Occipital lobe (tissue), 3 donors: ENCODE measurements at places on chromosomes 6 and 20. TPM values are rescaled to one million over a fixed set of nuclear protein-coding genes. Genes with fewer than 3 reads are reported as not detected.

GRCh38 chr20:34891166-34892062, 15.0 kb downstream of the ACSS2 start:
- DNase-seq = no peak

GRCh38 chr6:1257778-1258177, 54.1 kb upstream of the FOXQ1 start:
- DNase-seq = no peak

- DNase-seq = no peak
These were observed 783.0 kb downstream of the TENT5A start for GRCh38 chr6:80969439-80969838.

GRCh38 chr6:133241086-133241900, at the start of gene EYA4:
Gene EYA4, plus strand, starts transcription at chr6:133241357. Its CDS starts 33,424 bp downstream, at chr6:133274781.
- no peak for DNase-seq

GRCh38 chr6:33807606-33808005, 3.8 kb upstream of the MLN start:
- DNase-seq = no peak

GRCh38 chr6:87431263-87431662, 23.5 kb downstream of the CFAP206 start:
- no peak for DNase-seq

DNA sequence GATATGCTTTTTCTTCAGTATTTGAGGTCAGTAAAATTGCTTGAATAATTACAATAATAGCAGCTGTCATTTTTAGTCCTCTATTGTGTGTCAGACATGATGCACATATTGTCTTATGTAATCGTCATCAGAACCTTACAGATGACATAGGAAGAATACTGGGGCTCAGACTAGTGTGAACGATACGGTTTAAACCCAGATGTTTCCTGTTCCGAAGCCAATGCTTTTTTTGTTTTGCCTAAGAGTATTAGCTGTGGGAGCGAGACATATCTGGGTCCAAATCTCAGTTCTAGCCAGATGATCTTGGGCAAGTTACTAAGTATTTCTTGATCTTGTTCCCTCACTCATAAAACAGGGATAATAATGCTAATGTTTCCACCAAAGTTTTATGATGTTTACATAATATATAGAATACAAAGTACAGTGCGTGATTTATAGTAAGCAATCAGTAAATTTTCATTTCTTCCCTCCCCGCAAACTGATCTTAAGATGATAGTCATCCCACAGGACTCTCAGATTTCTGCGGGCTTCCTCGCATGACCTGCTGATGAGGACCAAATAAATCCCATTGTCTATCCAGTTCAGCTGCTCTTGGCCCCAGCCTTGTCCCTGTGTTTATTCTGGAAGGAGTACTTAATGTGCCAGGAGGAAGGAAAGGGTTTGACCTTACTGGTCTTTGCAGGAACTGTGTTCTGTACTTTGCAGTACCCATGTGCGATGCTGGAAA, 98.2 kb downstream of the CAP2 start:
- DNase-seq = no peak

BEND6 gene
- 27.1 TPM for total RNA-seq

GRCh38 chr20:36116807-36117441, 37.6 kb upstream of the EPB41L1 start:
- DNase-seq = no peak

- no peak for DNase-seq
These were observed 41.1 kb upstream of the CST5 start for GRCh38 chr20:23920408-23921325.

DNA sequence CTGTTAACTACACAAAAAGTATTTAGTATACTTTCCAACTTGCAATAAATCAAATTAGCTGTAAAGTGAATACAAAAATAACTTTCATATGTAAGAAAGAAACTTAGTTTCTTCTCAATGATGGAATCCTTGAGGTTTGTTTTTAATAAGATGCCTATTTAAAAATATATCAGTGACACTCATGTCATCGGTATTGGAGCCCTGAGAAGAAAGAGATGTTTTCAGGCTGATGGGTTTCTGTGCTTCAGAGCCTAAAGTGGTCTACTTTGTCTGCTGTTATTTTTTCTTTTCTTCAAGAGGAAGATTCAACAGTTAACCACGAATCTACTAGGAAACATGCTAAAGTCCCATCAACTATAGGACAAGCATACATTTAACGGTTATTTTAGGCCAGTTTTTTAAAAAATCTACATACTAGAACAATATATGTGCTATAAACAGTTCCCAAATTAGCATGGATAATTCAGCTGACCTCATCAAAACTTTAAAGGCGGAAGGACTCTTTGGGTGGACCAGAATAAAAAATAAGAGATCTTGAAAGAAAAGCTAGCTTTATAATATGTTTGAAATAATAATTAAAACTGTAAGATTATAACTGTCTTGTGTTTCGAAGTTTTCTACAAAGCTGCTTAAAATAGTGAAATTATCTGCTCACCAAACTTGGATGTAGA, 147.0 kb upstream of the SAMD5 start:
- no peak for DNase-seq

DNA sequence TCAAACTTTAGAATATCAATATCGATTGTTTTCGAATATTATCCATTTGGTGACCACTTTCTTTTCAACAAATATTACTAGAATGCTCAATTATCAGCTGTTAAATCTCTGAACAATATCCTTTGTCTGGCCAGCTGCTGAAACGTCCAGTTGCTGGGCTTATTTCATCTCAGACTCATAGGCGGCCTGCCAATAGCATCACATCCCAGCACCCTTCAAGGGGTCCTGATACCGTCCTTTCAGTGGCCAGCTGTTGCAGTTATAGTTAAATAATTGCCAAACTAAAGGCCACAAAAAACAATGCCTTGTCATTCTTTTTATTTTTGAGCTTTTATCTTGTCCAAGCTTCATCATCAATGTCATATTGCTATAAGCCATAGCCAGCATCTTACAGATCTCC, 1006.8 kb upstream of the MANEA start:
- peak; percentile 1 for DNase-seq

DNA sequence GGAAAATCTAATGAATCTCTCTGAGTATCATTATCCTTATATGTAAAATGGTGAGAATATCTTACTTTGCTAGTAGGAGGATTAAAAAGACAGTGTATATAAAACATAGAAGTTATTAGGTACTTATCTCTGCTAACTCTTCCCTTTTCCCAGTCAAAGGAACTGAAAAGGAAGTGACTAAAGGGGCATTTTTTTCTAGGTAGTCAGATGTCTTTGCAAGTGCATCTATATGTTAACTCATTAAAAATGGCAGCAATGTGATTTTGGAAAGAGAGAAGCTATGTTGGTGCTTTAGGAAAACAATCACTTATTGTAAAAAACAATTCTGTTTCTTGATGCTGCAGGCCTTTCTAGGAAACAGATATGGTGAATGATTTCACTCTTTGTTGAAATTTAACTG, 180.9 kb downstream of the SAMD5 start:
- no peak for DNase-seq

DNA sequence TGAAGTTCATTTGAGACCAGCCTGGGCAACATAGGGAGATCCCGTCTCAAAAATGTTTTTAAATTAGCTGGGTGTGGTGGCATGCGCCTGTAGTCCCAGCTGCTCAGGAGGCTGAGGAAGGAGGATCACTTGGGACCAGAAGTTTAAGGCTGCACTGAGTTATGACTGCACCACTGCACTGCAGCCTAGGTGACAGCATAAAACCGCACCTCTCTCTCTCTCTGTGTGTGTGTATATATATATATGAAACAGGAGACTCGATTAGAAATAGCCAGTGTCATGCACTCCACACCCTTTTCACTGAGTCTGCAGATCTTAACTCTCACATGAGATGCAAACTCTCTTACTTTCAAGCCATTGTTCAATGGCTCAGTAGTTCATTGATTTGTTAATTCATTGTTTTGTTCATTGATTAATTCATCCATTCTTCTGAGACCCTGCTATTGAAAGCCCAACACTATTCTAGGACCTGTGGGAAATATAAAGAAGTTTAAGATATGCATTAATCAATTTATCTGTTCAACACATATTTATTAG, 52.4 kb upstream of the MRPS10 start:
- no peak for DNase-seq

GRCh38 chr20:50987493-50988210, 29.0 kb downstream of the MOCS3 start:
- DNase-seq = peak; percentile 50

DNA sequence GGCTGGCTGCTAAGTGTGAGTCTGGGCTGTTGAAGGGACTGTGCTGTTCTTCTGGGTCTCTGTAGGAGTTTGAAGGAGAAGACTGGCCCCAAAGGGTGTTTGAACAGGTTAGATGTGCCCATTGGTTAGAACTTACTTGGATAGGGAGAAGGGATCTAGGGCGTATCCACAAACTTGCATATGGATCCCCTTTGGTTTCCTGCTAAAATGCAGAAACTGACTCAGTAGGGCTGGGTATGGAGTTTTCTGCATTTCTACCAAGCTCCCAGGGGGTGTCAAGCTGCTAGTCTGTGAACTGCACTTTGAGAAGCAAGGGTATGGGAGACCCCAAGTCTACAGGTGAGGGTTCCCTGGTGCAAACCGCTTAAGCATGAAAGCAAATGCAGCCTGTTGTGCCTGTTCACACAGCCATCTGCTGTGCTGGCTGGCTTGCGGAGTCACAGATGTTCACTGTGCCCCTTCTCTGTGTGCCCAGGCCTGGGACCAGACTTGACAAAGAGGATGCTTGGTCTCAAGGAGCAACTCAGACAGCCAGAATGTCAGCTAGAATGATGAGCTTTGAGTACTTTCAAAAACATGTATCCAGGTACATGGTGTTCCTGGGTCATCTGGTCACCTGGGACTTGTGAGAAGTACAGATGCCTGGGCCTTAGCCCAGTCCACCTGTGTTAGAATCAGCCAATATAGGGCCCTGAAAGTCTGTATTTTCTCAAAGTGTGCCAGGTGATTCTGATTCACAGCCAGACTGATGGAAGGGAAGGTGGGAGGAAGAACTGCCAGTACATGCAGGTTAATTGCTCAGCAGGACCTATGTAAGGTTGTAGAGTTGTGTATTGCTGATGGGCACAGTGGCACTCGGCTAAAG, 7.4 kb downstream of the PPP1R16B start:
- DNase-seq = no peak

- DNase-seq = no peak
These were observed 684 bp downstream of the ZNFX1 start for GRCh38 chr20:49276961-49277785.

- DNase-seq = no peak
These were observed 326.0 kb upstream of the RSPO3 start for GRCh38 chr6:126792340-126793085.

DNA sequence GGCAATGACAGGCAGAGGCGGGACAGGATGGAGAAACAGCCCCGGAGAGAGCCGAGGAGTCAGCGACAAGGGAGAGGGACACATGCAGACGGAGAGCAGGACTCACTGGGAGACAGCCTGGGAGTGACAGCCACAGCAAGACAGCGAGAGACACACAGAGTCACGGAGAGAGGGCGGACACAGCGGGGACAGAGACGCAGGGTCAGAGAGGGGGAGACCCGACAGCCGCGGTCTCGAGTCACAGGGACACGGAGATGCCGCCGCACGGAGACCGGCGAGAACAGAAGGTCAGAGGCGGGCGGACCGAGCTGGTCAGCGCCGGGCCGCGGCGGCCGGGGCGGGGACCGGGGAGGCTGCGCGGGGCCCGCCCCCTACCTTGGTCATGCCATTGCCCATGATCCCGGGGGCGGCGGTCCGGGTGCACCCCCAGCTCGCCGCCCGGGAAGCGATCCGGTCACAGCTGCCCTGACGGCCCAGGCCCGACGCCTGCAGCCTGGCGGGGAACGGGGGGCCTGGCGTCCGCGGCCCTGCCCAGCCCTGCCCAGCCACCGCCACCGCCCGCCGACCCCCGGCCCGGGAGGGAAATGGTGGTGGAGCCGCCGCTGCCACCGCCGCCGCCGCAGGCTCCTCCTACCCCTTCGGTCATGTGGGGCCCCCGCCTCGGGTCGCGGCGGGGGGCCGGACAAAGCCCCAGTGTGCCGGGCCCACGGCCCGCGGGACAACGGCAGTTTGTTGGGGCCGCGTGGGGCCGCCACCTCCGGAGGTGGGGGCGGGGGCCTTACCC, at the start of the genes DUSP15 and TTLL9:
Gene DUSP15 (minus strand): TSS at position 586 of the 784 bp plus-strand sequence. CDS start 190 bp downstream, at position 396.
Gene TTLL9 (plus strand): TSS at position 693 of the 784 bp plus-strand sequence. CDS start 493 bp downstream, outside the sequence.
- peak; percentile 39 for DNase-seq

- no peak for DNase-seq
These were observed 825 bp downstream of the RIMS1 start for GRCh38 chr6:71887006-71887743.

MYT1 gene
- 5.9 TPM for total RNA-seq

- no peak for DNase-seq
These were observed 793.9 kb upstream of the EPHA7 start for GRCh38 chr6:94213226-94213625.

- no peak for DNase-seq
These were observed 47.5 kb downstream of the FAM217A start for GRCh38 chr6:4031442-4031841.

DNA sequence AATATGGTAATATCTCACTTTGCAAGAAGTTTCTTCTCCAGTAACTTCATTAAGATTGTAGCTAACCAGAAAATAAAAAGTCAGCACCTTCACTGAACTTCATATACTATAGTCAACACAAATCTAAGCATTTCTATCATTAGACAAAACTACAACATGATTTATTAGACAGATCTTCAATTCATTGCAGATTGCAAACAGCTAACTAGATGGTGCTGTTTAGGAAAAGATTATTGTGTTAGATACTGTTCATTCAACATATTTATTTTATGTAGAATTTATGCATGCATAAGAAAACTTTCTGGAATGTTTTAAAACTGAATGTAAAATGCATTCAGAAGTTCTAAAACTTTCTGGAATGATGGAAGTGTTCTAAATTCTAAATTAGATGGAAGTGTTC, 442.1 kb downstream of the HTR1B start:
- DNase-seq = no peak
